ENCODE measurements at places on chromosomes 2 and 18. TPM values are rescaled to one million over a fixed set of nuclear protein-coding genes. Genes with fewer than 3 reads are reported as not detected.

DNA sequence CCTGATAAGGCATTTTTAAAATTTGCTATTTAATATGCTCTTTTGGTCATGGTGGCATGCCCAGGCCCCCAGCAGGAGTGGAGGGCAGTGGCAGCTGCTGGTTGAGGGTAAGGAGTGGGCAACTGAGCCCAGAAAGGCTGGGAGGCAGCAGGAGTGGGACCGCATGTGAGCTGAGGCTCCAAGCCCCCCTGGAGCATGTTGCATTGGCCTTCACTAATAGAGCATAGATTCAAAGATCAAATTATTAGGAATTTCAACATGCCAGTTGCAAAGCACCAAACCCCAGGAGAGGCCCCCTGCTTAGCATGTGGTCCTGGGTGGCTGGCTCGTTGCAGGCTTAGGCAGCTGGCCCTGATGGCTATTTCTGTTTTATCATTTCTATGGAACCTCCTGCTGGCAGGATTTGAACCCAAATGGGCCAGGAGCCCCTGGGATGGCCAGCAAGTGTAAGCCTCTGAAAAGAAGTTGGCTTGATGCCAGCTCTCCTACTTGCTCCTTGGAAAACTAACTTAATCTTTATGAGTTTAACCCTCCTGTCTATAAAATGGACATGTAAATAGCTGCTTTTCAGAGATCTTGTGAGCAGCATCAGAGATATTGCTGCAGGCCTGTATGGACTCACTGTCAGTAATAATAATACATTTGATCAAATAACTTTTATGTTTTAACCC lies 42.1 kb upstream of the TMEM131 start:
- DNase-seq, result no peak

Gene IL36RN
- total RNA-seq, result 1.0 TPM

GRCh38 chr2:191335875-191336464 lies 90.8 kb downstream of the MYO1B start:
- no peak for DNase-seq

DNA sequence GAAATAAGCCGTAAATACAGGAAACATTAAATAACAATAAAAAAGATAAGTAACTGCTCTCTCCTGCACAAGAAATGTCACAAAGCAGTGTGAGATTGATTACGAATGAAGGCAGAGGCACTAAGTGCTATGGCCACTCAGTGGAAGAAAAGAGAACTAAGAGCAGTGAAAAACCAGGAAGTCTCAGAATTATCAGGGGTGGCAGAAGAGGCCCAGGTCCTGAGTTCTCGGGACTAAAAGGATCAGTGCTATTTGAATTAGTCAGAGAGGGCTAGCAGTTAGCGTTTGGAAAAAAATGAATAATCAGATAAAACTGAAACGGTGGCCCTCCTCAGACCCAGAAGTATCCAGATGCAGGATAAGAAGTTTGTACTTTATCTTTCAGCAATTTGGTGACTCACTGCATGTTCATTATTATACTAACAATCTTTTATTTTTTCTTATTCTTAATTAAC lies 367.1 kb downstream of the ZEB2 start:
- no peak for DNase-seq

- DNase-seq, result no peak
These were observed 61.3 kb downstream of the GDF7 start for GRCh38 chr2:20728114-20728758.

Gene SLC14A1
- total RNA-seq, result not detected

- DNase-seq, result no peak
These were observed 2.6 kb upstream of the HOXD11 start for GRCh38 chr2:176104316-176105077.

- no peak for DNase-seq
These were observed 429.1 kb downstream of the NRXN1 start for GRCh38 chr2:50602636-50603327.

Gene DYNC2LI1
- total RNA-seq, result 26.5 TPM

Gene HOXD12
- not detected for total RNA-seq
